Natural killer cell (primary cell): ENCODE measurements at places on chromosomes 6 and 20.
A peak's percentile ranks its signal among the peaks of the same experiment; 100 is the strongest.

DNA sequence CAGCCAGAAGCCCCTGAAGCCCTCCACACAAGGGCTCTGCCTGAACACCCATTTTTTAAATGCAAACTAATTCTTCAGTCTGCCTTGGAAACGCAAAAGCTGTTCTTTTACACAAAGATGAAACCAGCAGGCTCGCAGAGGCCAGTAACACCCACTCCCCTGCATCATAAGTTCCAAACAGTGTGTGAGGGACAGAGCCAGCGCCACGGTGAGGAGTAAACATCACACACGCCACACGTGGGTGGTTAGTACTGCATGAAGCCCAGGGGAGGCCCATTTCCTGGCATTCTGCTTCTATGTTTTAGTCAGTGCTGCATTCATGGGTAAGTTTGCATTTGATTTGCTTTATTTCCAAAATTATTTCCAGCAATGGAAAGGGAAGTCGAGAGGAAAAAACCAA, 217.7 kb upstream of the RIN2 start:
- H3K36me3 ChIP-seq: no peaks in the 10 kb centered on the region
- H3K27me3 ChIP-seq: no peaks in the 10 kb centered on the region
- DNase-seq: peak; percentile 7
- H3K4me3 ChIP-seq: no peak overlapping the region
- no peak overlapping the region for H3K27ac ChIP-seq
- H3K4me1 ChIP-seq: no peaks in the 10 kb centered on the region

DNA sequence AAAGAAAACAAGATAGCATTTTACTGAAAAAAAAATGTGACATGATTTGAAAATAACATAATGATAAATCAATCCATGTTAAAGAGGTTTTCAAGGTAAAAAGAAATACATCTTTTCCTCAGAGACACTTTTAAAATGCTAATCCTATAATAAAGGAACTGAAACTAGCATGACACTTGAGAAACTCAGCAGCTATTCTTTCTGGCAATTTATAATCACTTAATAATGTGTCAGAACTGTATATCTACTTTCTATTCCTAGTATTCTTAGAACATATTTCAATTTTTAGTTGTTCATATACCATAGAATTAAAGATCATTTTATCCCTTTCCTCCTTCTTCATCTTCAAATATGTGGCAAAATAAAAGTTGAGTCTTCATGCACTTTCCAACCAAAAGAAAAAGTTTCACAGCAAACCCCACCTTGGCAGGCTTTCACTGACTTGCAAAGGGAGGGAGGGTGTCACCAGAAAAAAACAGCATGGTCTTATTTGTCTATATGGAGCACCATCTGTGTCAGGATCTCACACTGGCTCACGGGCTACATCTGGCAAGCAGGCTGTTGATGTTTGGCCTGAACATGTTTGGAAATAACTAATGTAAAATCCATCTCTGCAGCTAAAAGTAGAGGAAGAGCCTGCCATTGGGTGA, 48.5 kb downstream of the FHL5 start:
- H3K27ac ChIP-seq: no peak overlapping the region
- no peak for DNase-seq
- H3K27me3 ChIP-seq: no peaks in the 10 kb centered on the region
- no peaks in the 10 kb centered on the region for H3K4me1 ChIP-seq
- H3K36me3 ChIP-seq: no peaks in the 10 kb centered on the region

- H3K27me3 ChIP-seq: peaks cover 93% of the 10 kb centered on the region
- no peak overlapping the region for H3K4me3 ChIP-seq
- no peak overlapping the region for H3K27ac ChIP-seq
- no peak for DNase-seq
- H3K36me3 ChIP-seq: no peaks in the 10 kb centered on the region
- peaks cover 16% of the 10 kb centered on the region for H3K4me1 ChIP-seq
Measured at GRCh38 chr6:10418862-10419748, 4.2 kb upstream of the TFAP2A start.

GRCh38 chr20:316316-317068, 8.9 kb upstream of the SOX12 start:
- no peaks in the 10 kb centered on the region for H3K36me3 ChIP-seq
- no peak overlapping the region for H3K27ac ChIP-seq
- DNase-seq: no peak
- no peaks in the 10 kb centered on the region for H3K4me1 ChIP-seq
